ENCODE measurements at places on chromosomes 3 and 15.

DNA sequence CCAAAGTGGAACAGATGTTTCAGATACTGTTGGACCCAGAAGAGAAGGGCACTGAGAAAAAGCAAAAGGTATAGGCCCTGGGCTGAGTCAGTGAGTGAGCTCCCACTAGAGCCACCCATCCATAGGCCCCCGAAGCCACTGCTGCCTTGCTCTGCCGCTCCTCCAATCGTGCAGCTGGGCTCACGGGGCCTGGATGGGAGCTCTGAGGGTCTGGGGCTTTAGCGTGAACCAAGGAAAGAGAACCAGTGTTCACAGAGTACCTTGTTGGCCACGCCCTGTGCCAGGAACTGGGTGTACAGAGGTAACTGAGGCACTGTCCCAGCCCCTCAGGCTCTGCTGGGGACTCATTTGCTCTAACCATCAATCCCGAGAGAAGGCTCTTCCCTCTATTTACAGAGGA, 4.7 kb downstream of the UNC45A start:
- no peak for DNase-seq

GRCh38 chr15:72365844-72366243, 10.0 kb downstream of the HEXA start:
- DNase-seq, result no peak

GRCh38 chr15:52559575-52559974, 9.3 kb downstream of the ARPP19 start:
- no peak for DNase-seq

- peak; percentile 38 for DNase-seq
Observed at GRCh38 chr15:81480645-81481053, 106.6 kb upstream of the TMC3 start.

DNA sequence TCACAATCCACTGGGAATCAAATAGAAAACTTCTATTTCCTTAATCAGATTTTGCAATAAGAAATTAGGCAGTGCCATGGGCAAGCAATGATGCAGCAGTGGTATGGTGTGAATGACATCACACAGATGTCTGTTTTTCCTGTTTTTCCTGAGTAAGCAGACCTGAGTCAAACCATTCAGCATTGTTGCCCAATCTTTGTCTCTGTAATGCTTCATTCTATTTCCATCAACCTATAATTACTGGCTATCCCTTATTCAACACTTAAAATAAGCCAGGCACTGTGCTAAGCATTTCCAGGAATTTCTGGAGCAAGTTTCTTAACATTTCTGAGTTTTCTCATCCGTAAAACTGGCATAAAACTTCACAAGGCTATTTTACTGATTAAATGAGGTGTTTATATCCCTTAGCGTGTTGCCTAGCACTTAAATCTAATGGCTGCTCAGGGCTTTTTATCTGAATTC, 11.3 kb upstream of the OXSR1 start:
- no peak for DNase-seq

GRCh38 chr3:36937492-36937891, 7.4 kb downstream of the TRANK1 start:
- no peak for DNase-seq

DNA sequence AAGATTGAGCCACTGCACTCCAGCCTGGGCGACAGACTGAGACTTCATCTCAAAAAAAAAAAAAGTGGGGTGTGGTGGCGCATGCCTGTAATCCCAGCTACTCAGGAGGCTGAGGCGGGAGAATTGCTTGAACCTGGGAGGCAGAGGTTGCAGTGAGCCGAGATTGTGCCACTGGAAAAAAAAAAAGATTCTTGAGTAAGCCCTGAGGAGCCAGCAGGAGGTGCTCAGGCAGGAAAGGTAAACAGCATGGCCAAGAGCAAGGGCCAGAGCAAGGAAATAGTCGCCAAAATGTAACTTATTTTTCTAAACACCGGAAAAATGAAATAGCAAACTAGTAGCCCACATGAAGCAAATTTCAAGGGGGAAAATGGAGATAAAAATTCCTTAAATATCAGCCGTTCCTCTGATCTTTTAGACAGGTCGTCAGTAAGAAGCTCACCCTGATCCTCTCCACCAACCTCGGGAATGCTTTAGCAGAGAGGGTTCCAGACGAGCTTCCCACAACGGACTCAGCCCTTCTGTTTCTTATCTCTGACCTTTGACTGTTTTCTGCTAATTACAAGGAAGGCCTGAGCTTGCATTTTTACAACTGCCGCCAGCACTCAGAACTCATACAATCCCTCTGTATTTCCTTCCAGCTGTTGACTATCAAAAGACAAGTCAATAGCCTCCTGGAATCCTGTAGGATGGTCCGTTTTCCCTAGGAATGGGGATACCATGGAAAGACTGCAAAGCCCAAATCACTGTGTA, 45.0 kb upstream of the AKAP13 start:
- DNase-seq, result no peak

GRCh38 chr15:99718421-99718820, 14.8 kb downstream of the LYSMD4 start:
- DNase-seq, result no peak

- DNase-seq, result no peak
Observed at GRCh38 chr3:150451329-150452048, 43.4 kb downstream of the TSC22D2 start.

DNA sequence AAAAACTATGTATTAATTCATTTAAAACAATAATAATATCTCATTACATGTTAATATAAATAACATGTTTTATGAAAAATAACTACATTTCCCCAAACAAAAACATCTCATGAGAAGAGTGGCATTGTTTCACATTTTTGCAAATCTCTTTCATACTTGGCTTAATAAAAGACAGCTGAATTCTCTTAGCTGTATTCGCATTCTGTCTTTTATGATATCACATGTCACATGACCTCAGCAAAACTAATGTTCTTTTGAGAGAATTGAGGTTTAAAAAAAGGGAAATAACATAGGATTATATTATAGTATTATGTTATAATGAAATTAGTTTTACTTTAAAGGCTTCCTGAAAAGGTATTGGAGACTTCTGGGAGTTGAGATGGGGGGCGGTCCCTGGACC, 48.4 kb upstream of the SPPL2A start:
- DNase-seq, result no peak

All from fibroblast of the conjunctiva (primary cell).